ENCODE measurements at places on chromosomes 11 and 22.

- no peak for DNase-seq
Observed at GRCh38 chr11:84890676-84891075, 736.5 kb downstream of the DLG2 start.

DNA sequence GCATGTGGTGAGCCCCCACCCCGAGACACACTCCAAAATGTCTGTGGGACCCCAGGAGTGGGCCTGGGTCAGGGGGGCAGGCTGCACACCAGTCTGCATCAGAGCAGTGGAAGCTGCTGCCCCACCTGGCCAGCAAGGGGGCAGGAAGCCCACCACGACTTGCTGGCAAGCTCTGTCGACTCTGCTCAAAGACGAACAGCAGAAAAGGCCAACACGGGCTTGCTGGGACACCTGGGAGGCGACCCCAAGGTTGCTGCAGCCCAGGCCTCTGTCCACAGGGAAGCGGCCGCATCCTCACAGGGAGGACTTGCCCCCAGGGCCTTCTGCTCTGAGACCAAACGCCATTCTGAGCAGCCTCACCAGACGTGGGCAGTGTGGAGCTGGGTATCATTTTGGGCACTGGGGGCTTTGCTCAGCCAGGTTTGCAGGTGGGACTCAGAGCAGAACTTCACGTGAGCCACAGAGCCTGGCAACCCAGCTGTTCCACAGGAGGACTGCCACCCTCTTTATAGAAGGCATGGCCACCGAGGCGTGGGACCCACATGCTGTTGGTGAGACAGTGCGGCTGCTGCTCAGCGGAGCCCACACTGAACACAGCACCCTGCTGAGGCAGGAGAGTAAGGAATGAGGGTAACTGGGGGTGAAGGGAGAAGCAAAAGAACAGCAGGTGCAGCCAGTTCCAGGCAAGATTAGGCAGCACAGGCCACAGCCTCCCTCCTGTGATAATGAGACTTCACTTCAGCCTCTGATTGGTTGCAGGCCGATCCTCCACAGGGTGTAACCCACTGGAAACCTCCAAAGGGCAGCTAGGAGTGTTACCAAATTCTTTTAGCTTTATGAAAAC, 11.0 kb downstream of the IL17REL start:
- DNase-seq = no peak

GRCh38 chr11:12800032-12800671, 125.9 kb downstream of the TEAD1 start:
- no peak for DNase-seq

- no peak for DNase-seq
Observed at GRCh38 chr22:49663311-49663711, 164.4 kb downstream of the BRD1 start.

- DNase-seq = no peak
Observed at GRCh38 chr11:121389651-121390050, 62.5 kb upstream of the SORL1 start.

GRCh38 chr11:63622323-63622722, 8.1 kb upstream of the PLAAT3 start:
- DNase-seq = no peak

GRCh38 chr11:108694846-108695245, 30.0 kb downstream of the DDX10 start:
- no peak for DNase-seq

DNA sequence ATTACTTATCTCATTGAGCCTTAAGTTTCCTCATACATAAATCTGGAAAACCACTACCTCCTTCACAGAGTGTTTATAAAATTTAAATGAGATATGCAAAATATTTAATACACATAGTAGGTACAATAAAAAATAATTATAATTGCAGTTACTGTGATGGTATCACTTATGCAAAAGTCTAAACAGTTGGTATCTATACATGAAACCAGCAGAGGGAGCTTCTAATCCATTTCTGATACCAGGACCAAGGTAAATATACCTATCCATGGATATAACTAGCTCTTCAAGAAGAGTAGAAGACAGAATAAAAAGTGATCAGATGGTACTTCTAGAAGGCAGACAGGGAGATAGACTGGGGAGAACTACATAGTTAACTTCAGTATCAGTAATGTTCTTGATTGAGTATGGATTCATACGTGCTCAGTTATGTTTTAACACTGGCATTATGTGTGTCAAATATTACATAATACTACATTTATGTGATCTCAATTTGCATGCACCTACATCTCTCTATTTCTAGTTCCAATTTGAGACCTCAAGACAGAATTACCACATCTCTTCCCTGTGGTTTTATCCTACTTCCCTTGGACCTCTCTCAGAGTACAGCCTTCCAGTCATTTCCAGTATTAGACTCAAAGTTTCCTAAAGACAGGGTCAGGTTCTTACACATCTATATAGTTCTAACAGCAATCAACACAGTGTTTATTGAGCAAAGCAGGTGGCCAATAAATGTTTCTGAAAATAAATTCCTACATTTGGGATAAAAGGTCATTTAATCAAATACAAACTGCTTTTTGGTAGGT, 13.7 kb upstream of the TSG101 start:
- DNase-seq = no peak

GRCh38 chr22:50408311-50408710, 65.2 kb downstream of the PPP6R2 start:
- DNase-seq = no peak

DNA sequence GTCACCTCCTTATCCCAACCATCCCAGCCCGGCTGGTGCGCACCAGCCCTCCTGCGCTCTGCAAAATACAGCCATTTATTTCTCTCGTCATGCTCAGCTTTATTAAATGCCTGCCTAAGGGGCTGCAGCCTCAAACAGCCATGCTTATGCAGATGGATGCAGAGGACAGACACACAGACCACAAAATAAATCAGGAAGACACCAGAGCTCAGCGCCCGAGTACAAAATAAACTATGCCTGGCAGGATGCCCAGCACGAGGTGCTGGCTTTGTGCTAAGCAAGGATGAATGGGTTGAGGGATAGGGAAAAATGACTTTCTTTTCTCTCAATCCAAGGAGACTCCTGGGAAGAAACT, 70.5 kb downstream of the RPUSD4 start:
- DNase-seq = no peak

DNA sequence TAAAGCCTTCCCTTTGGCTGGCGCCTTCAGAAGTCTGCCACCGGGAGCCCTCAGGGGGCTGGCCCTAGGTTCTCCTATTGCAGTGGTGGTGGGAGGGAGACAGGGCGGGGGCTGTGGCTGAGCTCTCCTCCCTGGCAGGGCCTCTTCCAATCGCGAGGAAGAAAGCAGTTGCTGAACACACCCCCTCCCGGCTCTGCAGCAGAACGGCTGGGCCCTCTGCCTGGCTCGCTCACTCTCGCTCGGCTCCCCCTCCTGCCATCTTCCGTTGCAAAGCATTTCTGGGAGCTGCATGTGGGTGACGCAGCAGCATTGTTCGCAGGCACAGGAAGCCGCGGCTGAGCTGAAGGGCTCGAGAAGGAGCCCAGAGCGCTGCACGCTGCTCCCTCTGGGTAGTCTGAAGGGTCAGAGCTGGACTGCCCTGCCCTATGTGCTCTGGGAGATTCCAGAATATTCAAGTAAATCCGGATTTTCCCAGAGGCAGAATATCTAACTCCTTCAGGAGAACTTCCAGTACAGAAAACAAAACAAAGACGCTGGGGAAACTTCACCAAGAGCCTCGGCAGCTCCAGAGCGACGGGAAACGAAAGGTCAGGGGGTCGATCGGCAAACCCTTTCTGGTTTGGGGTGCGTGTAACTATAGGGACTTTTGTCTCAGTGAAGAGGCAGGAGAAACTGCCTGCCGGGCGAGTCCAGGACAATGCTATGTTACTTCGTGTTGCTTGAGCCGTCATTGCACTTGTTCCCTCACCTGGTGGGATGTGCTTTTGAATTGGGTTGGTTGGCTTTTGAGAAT, 26.3 kb upstream of the GRK2 start:
- peak; percentile 72 for DNase-seq

GRCh38 chr11:15670520-15671070, 555.9 kb downstream of the INSC start:
- no peak for DNase-seq

GRCh38 chr22:22786301-22787115, 101.1 kb upstream of the IGLL5 start:
- no peak for DNase-seq

- DNase-seq = no peak
Observed at GRCh38 chr11:112017538-112017937, 7.7 kb upstream of the DLAT start.

DNA sequence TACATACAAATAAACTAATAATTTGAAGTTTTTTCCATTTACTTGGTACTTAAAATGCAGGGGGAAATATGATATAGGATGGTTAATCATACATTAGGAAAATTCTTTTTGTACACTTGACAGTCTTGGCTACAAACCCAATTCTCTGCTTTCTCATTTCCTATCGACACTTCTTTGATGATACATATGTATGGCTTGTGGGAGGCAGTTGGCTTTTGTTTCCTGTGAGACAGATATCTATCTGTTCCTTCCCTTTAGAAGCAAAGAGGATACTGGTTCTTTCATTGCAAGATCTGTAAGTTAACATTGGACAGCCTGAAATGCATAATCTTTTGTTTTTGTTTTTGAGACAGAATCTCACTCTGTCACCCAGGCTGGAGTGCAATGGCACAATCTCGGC, 47.9 kb upstream of the ADORA2A start:
- DNase-seq = no peak

DNA sequence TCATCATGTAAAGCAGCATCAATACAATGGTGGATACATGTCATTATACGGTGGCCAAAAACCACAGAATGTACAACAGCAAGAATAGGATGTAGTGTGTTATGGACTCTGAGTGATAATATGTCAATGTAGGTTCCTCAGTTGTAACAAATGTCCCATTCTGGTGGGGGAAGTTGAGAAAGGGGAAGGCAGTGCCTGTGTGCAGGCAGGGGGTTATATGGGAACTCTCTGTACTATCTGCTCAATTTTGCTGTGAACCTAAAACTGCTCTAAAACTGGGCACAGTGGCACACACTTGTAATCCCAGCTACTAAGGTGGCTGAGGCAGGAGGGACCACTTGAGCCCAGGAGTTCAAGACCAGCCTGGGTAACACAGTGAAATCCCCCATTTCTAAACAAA, 5.9 kb downstream of the CHKA start:
- no peak for DNase-seq

GRCh38 chr22:26825960-26826935, 168.9 kb downstream of the MIAT start:
- no peak for DNase-seq

DNA sequence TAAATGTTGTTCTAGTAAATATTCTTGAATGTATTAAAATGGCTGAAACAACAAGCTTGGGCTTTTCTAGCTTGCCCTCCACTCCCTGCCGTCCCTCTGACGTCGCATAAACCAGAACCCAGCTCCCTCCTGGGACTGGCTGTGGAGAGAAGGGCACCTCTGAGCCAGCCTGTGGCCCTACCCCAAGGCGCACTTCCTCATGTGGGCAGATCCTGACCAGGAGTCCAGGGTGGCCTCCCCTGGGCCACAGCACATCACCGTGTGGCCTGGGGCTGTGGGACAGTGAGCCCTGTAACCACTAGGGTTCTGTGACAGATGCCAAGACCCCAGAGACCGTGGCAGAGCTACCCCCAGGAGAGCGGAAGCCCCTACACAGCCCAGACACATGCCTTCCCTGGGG, 10.2 kb upstream of the ADORA2A start:
- DNase-seq = no peak

GRCh38 chr11:1777737-1778136, 14.0 kb upstream of the CTSD start:
- DNase-seq = no peak

GRCh38 chr22:49861642-49862495, 8.2 kb downstream of the ZBED4 start:
- no peak for DNase-seq

DNA sequence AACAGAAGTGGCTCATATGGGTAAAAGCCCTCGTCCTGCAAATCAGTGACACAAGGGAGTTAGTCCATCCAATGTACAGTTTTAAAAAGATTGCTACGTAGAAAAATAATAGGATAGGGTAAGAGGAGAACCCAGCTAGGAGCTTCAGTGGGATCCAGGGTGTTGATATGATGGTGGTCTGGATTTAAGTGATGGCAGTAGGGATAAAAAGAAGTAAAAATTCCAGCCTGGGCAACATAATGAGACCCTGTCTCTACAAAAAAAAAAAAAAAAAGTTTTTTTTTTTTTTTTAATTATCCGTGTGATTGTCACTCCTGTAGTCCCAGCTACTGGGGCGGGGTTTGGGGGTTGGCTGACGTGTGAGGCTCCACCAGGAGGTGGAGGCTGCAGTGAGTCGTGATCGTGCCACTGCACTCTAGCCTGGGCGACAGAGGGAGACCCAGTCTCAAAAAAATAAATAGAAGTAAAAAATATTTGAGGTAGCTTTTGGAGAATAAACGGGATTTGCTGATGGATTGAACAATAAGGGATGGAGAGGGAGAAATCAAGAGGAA, 7.0 kb upstream of the L3MBTL2 start:
- no peak for DNase-seq

DNA sequence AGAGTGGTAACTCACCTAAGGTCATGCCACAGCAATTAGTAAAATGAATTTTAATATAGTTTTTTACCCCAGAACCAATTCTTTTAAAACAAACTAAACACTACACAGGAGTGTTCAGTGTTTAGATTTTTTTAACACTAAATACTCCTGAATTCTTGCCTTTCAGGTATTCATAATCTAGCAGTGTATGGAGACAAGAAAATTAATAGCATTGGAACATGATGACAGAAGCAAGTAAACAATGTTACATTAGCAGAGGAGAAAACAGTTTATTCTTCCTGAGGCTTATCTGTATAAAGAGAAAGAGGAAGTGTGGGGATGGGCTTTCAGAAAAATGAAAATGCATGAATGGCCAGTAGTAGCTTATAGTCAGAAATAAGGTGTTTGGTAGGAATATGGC, 222.1 kb upstream of the FAT3 start:
- no peak for DNase-seq

- no peak for DNase-seq
Observed at GRCh38 chr11:17839450-17839849, 104.9 kb downstream of the KCNC1 start.

DNA sequence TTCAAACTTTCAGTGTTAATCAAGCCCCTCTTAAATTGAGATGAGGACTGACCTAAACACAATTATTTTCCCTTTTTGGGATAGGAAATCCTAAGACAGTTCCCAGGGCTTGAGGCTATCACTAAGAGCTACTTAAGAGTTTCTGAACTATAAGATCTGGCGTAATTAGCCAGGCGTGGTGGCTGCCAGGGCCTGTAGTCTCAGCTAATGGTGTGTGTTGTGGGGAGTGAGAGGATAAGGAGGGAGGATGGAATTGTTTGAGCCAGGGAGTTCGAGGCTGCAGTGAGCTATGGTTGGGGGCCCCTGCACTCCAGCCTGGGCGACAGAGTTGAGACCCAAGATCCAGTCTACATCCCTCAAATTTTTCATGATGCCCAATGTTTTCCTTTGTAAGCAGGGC, 23.5 kb upstream of the EXPH5 start:
- DNase-seq = no peak

Data from GM12892 (cell line).